NCI-H446 (cell line): ENCODE measurements at places on chromosomes 16 and 17.

GRCh38 chr16:88685156-88686061, 898 bp downstream of the SNAI3 start:
- no peak for DNase-seq

- DNase-seq, result no peak
These were observed 3.9 kb upstream of the SOX9 start for GRCh38 chr17:72116661-72117521.

DNA sequence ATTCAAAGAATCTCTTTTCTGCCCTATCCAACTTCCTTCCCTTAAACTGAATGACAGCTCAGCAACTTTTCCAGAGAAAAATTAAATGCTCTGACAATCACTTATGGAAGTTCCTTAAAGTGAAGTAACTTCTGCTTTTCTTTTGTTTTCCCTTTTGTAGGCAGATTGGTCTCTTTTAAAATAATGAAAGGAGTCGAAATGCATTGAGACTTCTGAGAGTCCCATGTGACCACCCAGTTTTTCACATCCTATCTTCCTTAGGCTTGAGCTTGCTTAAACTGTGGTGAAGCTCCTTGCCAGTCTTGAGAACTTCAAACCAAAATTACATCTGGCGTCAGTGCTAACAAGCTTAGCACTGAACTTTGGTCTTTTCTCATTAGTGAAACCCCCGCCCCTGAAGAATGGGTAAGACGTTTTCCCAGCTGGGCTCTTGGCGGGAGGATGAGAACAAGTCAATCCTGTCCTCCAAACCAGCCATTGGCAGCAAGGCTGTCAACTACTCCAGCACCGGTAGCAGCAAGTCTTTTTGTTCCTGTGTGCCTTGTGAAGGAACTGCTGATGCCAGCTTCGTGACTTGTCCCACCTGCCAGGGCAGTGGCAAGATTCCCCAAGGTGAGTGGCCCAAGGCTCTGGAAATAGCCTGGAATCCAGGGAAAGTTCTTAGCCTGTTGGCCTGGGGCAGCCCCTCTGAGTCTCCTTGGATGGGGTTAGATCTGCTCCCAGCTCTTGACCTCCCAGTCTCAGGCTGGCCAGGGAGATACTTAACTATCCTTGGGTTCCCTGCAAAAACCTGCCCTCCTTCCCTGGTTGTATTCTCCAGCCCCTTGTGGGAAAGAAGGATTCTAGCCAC, 1.2 kb downstream of the TMEM106A start:
- no peak for DNase-seq

GRCh38 chr16:72536723-72537435, 364.9 kb upstream of the PMFBP1 start:
- DNase-seq, result no peak

DNA sequence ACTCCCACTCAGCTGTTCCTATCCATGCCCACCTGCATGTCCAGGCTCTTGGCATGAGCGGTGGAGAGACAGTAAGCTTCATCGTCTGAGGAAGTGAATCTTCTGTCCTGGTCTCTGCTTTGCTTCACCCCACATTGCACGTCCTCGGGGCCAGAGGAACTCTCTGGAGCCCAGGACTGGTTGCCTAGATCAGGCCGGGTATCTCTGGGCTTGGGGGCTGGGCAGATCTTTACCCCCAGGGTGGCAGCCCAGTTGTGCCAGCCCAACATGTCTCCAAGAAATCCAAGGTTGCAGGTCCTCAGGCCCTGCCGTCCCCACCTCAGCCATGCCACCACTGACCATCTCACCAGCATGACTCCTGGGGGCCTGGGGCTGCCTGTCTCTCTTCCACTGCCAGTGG, 58.3 kb downstream of the BEAN1 start:
- DNase-seq, result no peak

DNA sequence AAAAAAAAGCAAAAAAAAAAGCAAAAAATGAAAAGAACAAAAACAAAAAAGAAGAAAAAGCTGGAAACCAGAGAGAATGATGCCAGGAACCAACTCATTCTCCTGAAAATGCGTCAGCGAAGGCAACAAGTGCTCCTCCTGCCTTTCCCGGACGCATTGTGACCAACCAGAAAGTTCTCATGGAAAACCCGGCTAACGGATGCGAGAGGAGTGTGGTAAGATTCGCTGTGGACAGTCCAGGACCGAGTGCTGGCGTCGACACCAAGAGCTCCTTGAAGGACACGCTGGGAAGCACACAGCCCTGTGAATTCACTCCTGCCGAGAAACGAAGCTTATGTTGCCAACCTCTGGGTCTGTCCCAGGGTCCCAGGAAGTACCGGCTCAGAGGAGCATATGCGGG, 43.4 kb downstream of the METRNL start:
- no peak for DNase-seq

GRCh38 chr16:26301516-26301915, 609.8 kb downstream of the HS3ST4 start:
- no peak for DNase-seq

- no peak for DNase-seq
These were observed 7.0 kb upstream of the FAAP100 start for GRCh38 chr17:81558941-81559806.

- DNase-seq, result no peak
These were observed 53.6 kb upstream of the SCNN1B start for GRCh38 chr16:23248261-23249194.

- no peak for DNase-seq
These were observed 89.8 kb downstream of the HIC1 start for GRCh38 chr17:2144701-2145100.
